Progenitor cell of endocrine pancreas (in vitro differentiated cells): ENCODE measurements at places on chromosomes 7 and 10.

- no peak for DNase-seq
These were observed 77.7 kb downstream of the OSBPL3 start for GRCh38 chr7:24902276-24902675.

DNA sequence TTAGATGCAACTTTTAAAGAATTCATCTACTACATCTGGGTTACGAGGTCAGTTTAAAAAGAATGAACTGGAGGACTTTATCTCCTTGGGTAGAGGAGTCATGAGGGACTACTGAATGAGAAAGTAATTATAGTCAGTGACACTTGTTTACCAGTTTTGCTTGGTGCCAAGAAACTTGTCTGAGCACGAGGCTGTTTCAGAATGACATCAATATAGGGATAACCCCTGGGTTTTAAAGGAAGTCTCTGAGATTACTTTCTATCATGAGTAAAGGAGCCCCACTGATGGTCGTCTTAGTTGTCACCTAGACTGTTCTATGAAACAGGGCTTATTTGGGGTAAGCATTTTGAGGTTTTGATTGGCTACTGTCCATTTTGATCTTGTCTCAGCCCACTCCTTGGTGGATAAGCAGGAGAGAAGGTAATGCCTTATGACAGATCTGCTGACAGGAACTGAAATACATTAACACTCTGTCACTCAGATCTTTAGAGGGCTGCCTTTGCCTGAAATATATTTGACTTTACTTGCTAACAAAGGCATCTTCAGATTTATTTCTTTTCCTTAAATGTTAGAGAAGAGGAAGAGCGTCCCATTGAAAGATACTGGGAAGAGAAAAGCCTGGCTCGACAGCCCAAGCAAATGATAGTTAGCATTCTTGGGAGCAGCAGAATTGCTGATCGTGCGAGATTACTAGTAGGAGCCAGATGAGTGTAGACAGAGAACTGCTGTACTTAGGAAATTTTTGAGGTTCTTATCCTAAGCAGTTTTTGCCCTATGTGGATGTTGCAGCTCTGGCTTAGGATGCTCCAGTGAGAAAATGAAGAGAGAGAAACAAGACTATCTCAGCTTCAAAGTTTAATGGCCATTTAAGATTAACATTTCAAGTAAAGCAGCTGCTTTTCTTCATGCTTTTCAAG lies 299.2 kb upstream of the LRGUK start:
- no peak for DNase-seq

DNA sequence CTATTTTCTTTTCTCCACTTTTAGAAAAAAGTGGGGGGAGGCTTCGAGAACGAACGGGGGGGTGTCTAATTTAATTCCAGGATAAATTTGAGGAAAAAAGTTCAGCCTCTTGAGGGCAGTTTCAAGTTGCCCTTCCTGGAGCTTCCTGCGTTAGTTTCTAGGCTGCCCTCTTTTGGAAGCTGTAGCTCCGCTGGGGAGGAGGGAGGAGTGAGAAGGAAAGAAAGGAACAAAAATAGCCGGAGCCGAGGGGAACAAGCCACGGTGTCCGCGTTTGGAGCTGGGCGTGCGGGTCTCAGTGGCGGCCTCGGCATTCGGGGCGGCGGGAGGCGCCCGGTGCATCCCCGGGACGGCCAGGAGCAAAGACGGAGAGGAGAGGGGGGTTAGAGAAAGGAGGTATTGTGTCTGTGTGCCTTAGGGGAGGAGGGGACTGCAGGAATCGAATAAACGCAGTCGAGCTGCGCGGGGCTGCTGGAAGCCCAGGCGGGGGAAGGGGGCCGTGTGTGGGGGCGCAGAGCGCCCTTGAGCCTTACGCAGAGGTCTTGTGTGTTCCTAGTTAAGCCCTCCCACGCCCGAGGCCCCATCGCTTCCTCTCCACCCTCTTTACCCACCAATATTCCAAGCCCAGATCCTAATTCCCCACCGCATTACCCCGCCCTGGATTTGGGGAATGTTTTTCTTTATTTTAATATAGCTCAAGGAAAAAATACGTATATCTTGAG lies 2.0 kb upstream of the TNRC18 start:
- peak; percentile 39 for DNase-seq

DNA sequence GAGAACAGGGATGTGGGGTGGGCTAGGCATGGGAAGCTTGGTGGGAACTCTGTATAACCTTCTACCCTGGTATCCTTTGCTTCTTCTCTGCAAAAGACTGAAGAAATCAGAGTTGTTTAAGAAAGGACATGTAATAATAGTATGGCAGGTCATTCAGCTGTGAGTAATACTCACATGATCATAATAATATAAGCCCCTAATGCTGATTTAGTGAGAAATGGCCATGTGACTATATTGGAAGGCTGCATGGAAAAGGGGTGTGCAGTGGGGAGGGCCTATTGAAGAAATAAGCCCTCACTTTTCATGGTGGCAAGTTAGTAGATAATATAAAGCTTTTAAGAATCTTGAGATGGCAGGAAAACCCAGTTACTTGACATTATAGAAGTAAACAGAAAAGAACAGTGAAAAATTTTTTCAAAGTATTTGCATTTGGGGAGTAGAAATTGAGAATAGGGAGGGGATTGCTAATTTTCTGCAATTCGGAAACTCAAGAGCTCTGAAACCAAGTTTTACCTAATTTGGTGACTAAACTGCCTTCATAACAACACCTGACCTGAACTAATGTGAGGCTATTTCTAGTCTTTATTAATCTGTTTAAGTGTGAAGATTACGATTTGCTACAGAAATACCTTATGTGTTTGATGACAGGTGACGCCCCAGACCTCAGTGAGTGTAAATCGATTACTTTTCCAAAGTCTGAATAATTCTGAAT lies 44.4 kb downstream of the ATXN7L1 start:
- no peak for DNase-seq

DNA sequence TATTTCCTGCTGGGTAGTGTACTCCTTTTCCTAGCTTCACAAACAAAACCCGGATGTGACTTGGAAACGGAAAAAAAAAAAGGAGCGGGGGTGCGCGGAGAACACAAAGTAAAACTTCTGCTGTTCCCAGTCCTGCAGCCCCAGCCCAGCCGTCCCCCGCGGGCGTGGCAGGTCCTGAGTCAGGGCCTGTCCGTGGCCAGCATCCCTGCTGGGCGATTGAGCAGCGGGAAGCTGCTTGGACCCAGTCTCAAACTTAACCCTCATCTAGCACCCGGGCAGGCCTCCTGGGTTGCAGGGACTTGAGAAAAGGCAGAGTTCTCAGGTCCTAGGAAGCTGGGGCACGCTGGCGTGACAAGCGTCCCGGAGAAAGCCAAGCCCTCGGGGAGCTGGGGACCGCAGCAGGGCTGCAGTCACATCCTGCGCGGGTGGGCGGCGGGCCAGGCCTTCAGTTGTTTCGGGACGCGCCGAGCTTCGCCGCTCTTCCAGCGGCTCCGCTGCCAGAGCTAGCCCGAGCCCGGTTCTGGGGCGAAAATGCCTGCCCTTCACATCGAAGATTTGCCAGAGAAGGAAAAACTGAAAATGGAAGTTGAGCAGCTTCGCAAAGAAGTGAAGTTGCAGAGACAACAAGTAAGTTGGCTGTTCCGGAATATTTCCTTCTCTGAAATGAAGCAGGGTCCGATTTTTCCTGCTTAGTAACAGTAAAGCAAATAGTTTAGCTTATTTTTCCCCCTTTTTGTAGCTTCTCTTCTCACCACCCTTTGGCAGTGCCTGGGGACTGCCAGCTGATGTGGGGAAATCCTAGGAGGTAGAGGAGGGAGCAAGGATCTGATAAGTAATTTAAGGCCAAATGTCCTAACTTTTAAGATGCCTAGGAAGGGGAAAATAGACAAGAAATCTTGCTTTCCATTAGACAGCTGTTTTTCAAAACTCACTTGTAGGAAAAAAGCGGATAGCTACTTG lies at the start of gene GNG11:
Gene GNG11 (plus strand): TSS at position 129 of the 960 bp plus-strand sequence. CDS start 403 bp downstream, at position 532.
- DNase-seq: peak; percentile 18

DNA sequence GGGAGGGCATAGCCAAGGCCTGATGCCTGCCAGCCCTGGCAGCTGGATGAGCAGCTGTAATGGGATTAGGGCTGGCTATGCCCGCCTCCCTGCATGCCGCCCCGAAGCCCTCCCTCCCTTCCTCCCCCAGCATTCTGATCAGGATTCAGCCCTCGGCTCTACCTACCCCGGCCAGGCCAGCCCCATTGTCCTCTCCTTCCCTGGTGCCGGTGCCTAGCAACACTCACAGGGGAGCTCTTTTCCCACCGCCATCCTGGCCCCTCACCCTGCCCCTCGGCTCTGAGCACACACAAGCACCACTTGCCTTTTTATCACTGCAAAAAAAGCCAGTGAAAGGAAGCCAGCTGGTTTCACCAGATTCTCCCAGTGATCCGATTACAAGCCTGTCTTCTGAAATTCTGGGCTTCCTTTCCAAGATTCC lies 9.0 kb upstream of the ADCYAP1R1 start:
- no peak for DNase-seq
